ENCODE measurements at places on chromosomes 11 and 22. TPM values are rescaled to one million over a fixed set of nuclear protein-coding genes. Genes with fewer than 3 reads are reported as not detected.

DNA sequence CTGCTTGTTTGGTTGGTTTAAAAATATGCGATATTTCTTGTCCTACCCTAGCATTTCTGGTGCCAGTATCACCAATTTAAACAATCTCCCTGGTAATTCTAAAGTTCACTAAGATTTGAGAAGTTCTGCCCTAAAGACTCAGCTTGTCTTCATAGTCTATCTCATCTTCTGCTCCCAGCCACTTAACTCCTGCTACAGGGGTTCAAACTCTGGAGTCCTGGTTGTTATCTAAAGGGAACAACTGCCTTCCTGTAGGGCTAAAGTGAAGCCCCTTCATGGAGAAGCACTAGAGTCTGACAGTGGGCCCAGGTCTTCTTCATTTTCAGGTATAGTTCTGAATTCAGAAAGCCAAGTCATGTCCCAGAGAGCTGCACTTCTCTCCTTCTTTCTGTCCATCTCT, 73.2 kb downstream of the CTNND1 start:
- no peak overlapping the region for H3K27ac ChIP-seq
- H3K27me3 ChIP-seq, result no peaks in the 10 kb centered on the region
- H3K4me1 ChIP-seq, result no peaks in the 10 kb centered on the region
- H3K36me3 ChIP-seq, result no peaks in the 10 kb centered on the region
- no peak overlapping the region for H3K4me3 ChIP-seq
- no peak for DNase-seq

DNA sequence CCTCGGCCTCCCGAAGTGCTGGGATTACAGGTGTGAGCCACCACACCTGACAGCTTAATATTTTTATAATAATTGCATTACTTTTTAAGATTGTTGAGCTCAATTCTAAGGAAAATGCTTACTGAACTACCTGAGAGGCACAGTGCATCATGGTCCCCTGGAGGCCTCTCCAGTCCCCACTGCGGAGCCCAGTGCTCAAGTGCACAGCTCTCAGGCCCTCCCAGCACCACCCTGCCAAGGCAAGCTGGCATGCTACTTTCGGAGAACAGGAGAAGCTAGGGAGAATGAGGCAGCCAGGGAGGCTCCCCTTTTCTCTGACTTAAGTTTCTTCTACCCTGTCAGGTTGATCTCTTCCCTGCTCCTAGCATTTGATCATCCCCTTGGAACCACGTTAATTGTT, 64.2 kb upstream of the CECR2 start:
- H3K4me1 ChIP-seq, result no peaks in the 10 kb centered on the region
- DNase-seq, result no peak
- H3K4me3 ChIP-seq, result no peak overlapping the region
- H3K27me3 ChIP-seq, result no peaks in the 10 kb centered on the region
- H3K36me3 ChIP-seq, result no peaks in the 10 kb centered on the region

- DNase-seq, result peak; percentile 65
- no peaks in the 10 kb centered on the region for H3K36me3 ChIP-seq
- peak overlapping the region; percentile 15 for H3K4me3 ChIP-seq
- H3K27me3 ChIP-seq, result no peaks in the 10 kb centered on the region
- no peaks in the 10 kb centered on the region for H3K4me1 ChIP-seq
- no peak overlapping the region for H3K27ac ChIP-seq
These were observed 68.0 kb upstream of the TCF20 start for GRCh38 chr22:42338479-42338878.

GRCh38 chr11:2120359-2121100, 18.7 kb downstream of the IGF2 start:
- no peaks in the 10 kb centered on the region for H3K36me3 ChIP-seq
- no peaks in the 10 kb centered on the region for H3K27me3 ChIP-seq
- H3K4me3 ChIP-seq, result no peak overlapping the region
- no peak overlapping the region for H3K27ac ChIP-seq
- DNase-seq, result no peak

DNA sequence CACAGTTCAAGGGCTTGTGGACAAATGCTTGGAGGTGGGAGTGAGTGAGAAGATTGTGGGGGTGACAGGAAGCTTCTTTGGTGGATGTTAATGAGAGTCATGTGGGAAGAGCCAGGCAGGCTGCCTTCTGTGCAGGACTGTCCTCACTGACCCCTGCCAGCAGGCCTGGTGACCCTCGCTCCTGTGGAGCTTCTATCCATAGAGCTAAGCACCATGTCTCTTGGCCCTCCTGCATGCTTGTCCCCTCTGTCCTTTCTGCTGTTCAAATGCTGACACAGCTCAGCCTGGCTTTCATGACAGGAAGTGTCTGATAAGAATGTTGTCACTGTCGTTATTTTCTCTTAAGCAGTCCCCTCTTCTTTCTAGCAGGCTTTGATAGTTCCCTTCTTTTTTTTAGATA, 37.6 kb downstream of the NAT10 start:
- no peaks in the 10 kb centered on the region for H3K4me1 ChIP-seq
- H3K27me3 ChIP-seq, result no peaks in the 10 kb centered on the region
- DNase-seq, result no peak
- H3K27ac ChIP-seq, result no peak overlapping the region
- peaks cover 26% of the 10 kb centered on the region for H3K36me3 ChIP-seq
- H3K4me3 ChIP-seq, result no peak overlapping the region

Gene ZNF195
- total RNA-seq, result 19.2 TPM

GRCh38 chr11:22163394-22163797, 29.5 kb upstream of the ANO5 start:
- H3K27ac ChIP-seq, result no peak overlapping the region
- no peaks in the 10 kb centered on the region for H3K36me3 ChIP-seq

- no peak for DNase-seq
- H3K4me3 ChIP-seq, result no peak overlapping the region
- no peaks in the 10 kb centered on the region for H3K27me3 ChIP-seq
- H3K36me3 ChIP-seq, result no peaks in the 10 kb centered on the region
- no peaks in the 10 kb centered on the region for H3K4me1 ChIP-seq
These were observed 45.8 kb downstream of the PLAAT5 start for GRCh38 chr11:63445118-63445517.

- H3K36me3 ChIP-seq, result no peaks in the 10 kb centered on the region
- DNase-seq, result no peak
- peaks cover 11% of the 10 kb centered on the region for H3K27me3 ChIP-seq
- no peaks in the 10 kb centered on the region for H3K4me1 ChIP-seq
- no peak overlapping the region for H3K4me3 ChIP-seq
These were observed 11.4 kb upstream of the TBX1 start for GRCh38 chr22:19748991-19749664.

DNA sequence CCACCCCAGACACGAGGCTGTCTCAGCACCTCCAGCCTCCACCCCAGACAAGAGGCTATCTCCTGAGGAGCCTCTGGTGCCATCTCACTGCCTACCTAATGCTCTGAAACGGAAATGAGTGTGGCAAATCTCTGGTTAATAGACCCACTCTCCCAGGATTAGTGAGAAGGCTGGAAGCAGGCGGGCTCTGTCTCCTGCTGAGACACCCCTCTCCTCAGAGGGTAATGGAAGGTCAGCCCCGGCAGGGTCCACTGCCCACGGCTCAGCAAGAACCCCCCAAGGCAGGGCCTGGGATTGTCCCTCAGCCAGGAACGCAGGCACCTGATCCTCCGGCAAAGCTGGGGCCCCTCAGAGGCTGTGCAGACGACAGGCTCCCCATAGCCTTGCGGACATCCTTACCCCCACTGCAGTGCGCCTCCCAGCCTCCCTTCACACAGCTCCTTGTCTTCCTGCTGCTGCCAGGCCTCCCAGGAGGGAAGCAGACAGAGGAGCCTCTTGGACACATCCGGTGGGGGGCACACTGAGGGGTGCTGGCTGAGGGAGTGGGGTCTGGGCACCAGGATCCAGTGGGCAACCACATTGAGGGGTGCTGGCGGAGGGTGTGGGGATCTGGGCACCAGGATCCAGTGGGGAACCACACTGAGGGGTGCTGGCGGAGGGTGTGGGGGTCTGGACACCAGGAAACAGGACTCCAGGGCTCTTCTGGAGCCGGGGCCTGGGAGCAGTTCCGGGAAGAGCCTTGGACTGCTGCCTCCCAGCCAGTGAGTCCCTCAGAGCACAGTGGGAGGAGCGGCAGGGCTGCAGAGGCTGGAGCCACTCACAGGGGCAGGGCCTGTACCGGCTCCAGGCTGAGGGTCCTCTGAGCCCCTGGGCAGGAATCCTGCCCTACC, 13.1 kb downstream of the CHID1 start:
- H3K27me3 ChIP-seq, result no peaks in the 10 kb centered on the region
- no peaks in the 10 kb centered on the region for H3K4me1 ChIP-seq
- no peak overlapping the region for H3K4me3 ChIP-seq
- H3K36me3 ChIP-seq, result peaks cover 4% of the 10 kb centered on the region

- H3K4me3 ChIP-seq, result no peak overlapping the region
- no peaks in the 10 kb centered on the region for H3K4me1 ChIP-seq
- DNase-seq, result no peak
- H3K27me3 ChIP-seq, result no peaks in the 10 kb centered on the region
- H3K27ac ChIP-seq, result no peak overlapping the region
These were observed 12.4 kb downstream of the EMID1 start for GRCh38 chr22:29217827-29218757.

- no peaks in the 10 kb centered on the region for H3K4me1 ChIP-seq
- DNase-seq, result no peak
- H3K27me3 ChIP-seq, result no peaks in the 10 kb centered on the region
- H3K4me3 ChIP-seq, result no peak overlapping the region
These were observed 65.5 kb downstream of the GGTLC2 start for GRCh38 chr22:22709719-22710445.

- no peak for DNase-seq
- H3K4me3 ChIP-seq, result no peak overlapping the region
- no peaks in the 10 kb centered on the region for H3K36me3 ChIP-seq
- no peaks in the 10 kb centered on the region for H3K27me3 ChIP-seq
- H3K4me1 ChIP-seq, result no peaks in the 10 kb centered on the region
- no peak overlapping the region for H3K27ac ChIP-seq
These were observed 30.9 kb downstream of the PPM1F start for GRCh38 chr22:21921729-21922128.

Gene DERL3
- total RNA-seq, result 20.2 TPM

Gene APOBEC3F
- total RNA-seq, result 7.3 TPM

GRCh38 chr22:44193535-44193891, 12.8 kb downstream of the PARVG start:
- H3K36me3 ChIP-seq, result no peaks in the 10 kb centered on the region
- H3K27ac ChIP-seq, result no peak overlapping the region
- H3K4me3 ChIP-seq, result no peak overlapping the region
- H3K4me1 ChIP-seq, result no peaks in the 10 kb centered on the region

GRCh38 chr11:11620921-11621572, 758 bp downstream of the GALNT18 start:
- H3K36me3 ChIP-seq, result no peaks in the 10 kb centered on the region
- H3K27ac ChIP-seq, result peak overlapping the region; percentile 58
- no peaks in the 10 kb centered on the region for H3K27me3 ChIP-seq
- peak; percentile 27 for DNase-seq
- H3K4me1 ChIP-seq, result no peaks in the 10 kb centered on the region

DNA sequence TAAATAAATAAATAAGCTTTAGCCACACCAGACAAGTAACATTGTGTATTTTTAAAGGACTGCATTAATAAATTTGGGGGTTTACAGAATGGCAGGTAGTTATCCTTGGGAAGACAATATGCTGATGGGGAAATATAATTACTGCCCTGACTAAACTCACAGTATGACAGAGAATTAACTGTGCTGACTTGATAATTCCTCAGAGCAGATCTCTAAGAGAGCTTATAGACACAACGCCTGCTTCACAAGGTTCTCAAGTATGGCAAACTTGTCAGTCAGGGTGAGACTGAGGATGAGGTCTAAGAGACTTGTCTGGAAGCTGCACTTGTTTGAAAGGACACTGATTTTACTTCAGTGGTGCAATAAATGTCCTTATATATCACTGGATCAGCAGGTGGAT, 3.3 kb downstream of the OR51B4 start:
- no peaks in the 10 kb centered on the region for H3K4me1 ChIP-seq
- H3K27me3 ChIP-seq, result no peaks in the 10 kb centered on the region
- H3K36me3 ChIP-seq, result no peaks in the 10 kb centered on the region
- no peak overlapping the region for H3K27ac ChIP-seq
- no peak overlapping the region for H3K4me3 ChIP-seq

Data from colonic mucosa (tissue), 4 donors.